ENCODE measurements at places on chromosomes 5 and 9. TPM values are rescaled to one million over a fixed set of nuclear protein-coding genes. Genes with fewer than 3 reads are reported as not detected.

Gene TTLL11
- 2.0 TPM for total RNA-seq

Gene EGFLAM
- total RNA-seq: 1.1 TPM

Gene CBY3
- total RNA-seq: 0.18 TPM

Gene FAM221B
- total RNA-seq: not detected

Gene TUSC1
- 2.0 TPM for total RNA-seq

Gene RNF180
- 0.36 TPM for total RNA-seq

Gene ALDH1A1
- total RNA-seq: not detected

Gene LMBRD2
- total RNA-seq: 5.2 TPM

Gene LRRC14B
- total RNA-seq: not detected

Gene GOLGA1
- 11.9 TPM for total RNA-seq

Gene CAVIN4
- total RNA-seq: 4.2 TPM

Gene PKD2L2
- total RNA-seq: not detected

Gene RANBP3L
- total RNA-seq: not detected

Gene ENTREP1
- total RNA-seq: not detected

Gene ACSL6
- not detected for total RNA-seq

Gene GRIA1
- 1.4 TPM for total RNA-seq

Gene TEX48
- total RNA-seq: not detected

Gene S1PR3
- total RNA-seq: 31.1 TPM

Gene LCNL1
- total RNA-seq: not detected

Gene SHOC1
- not detected for total RNA-seq

Gene PLAC8L1
- total RNA-seq: not detected

Gene CDH6
- total RNA-seq: 232 TPM

Gene SPARC
- total RNA-seq: 1,186 TPM

Gene BARHL1
- total RNA-seq: not detected

Gene CCIN
- 1.1 TPM for total RNA-seq

Gene OR1Q1
- not detected for total RNA-seq

Gene EPB41L4B
- total RNA-seq: 0.54 TPM

Gene C8G
- total RNA-seq: not detected

Gene DTWD2
- 1.8 TPM for total RNA-seq

Gene NR5A1
- not detected for total RNA-seq

Gene ADCY2
- not detected for total RNA-seq

Gene NPR2
- total RNA-seq: 5.2 TPM

Gene C5orf52
- not detected for total RNA-seq

All from IMR-90 (cell line).